ENCODE measurements at places on chromosomes 1 and 21.

DNA sequence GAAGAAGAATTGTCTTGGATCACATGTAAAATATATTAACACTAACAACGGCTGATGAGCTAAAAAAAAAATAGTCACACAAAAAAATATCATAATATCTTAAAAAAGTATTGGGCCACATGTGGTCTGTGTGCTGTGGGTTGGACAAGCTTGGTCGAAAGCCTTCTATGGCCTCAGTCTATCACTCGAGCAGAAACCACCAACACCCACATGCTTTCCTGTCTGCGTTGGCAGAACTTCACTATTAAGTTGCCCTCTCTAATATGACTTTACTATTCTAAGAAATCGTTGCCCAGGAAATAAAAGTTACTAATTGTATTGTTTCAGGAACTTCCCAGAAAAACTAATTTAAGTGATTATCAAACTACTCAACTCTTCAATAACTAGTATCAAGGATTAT is 28.2 kb upstream of the ETS2 start:
- DNase-seq = no peak

DNA sequence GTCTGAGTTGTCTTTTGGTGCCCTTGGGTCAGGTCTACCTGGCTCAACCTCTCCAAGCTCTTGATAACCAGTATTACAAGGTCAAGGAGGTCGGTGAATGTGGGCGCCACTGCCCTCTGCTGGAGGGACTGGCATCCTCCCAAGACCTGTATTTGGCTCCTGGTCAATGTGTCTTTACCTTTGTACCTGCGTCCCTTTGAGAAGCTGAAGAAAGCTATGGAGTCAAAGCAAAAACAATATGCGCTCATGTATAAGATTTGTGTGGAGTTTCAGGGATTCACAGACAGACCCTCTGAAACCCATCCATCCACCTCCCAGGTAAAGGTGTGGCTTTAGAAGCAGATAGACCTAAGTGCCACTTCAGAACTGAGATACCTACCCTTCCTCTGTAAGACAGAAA is 61.8 kb upstream of the NBL1 start:
- peak; percentile 20 for DNase-seq

DNA sequence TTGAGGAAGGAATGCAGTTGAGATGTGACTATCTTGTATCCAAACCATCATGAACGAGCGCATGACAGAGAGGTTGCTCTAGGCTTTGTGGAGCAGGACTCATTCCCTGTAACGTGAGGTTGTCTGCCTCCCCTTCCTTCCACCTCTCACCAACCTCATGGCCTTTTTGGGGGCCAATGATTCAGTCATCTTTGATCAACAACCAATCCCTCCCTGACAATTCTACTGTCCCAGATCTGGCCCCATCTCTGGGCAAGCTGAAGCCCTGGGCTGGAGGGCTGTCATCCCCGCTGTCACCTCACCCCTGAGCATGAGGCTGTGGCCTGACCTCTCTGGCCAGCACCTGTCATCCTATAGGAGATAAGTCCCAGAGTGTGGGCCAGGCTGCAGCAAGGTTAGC is 19.7 kb downstream of the MTARC1 start:
- DNase-seq = no peak

DNA sequence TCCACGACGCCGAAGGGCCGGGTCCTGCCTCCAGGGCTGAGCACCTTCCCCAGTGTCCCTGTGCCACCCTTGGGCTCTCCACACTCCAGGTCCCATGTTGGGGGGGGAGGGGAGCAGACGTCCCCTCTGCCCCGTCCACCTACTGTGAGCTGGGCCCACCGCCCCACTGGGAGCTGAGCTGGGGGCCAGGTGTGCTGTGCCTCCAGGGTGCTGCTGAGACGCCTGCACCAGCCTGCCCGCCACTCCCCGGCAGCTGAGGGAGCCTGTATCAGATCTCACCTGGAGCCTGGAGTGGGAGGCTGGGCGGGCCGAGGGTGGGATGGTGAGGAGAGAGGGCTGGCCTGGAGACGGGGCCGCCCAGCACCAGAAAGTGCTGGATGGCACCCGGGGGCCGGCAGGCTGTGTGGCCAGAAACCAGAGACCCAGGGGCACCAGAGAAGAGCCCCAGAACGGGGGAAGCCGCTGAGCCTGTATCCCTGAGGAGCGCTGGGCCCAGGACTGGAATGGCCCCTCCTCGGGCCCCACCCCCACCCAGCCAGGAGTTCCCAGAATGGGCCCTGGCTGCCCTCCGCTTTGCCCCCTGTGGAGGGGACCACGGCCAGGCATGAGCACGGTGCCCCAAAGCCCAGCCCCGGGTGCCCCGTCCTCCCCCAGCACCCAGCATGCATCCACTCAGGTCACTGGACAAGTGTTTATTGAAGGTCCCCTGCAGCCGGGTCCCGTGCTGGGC is 3.4 kb downstream of the TNFRSF18 start:
- no peak for DNase-seq

GRCh38 chr1:13775459-13775858 is 75.5 kb downstream of the PRDM2 start:
- no peak for DNase-seq

GRCh38 chr1:30109853-30110252 is 613.5 kb downstream of the MATN1 start:
- no peak for DNase-seq

GRCh38 chr1:221801251-221801661 is 59.4 kb upstream of the DUSP10 start:
- no peak for DNase-seq
